Activated B cell treated with CpG ODN at 0.5 μM for 24 hours (primary cell): ENCODE measurements at places on chromosomes 3 and 15.

DNA sequence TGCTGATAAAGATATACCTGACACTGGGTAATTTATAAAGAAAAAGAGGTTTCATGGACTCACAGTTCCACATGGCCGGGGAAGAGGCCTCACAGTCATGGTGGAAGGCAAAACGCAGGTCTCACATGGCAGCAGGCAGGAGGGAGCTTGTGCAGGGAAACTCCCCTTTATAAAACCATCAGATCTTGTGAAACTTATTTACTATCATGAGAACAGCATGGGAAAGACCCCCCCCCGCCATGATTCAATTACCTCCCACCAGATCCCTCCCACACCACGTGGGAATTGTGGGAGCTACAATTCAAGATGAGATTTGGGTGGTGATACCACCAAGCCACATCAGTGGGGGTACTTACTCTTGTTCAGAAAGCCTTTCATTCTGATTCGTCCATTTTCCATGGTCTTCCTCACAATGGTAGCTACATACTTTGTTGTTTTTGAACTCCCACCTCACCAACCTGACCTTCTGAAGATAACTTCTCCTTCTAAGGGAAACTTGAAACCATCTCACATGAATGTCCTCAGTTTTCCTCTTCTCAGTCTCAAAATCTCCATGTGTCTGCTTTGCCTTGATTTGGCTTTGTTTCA is 275.6 kb upstream of the PROK2 start:
- DNase-seq: no peak

- no peak for DNase-seq
Measured at GRCh38 chr3:191641789-191642188, 180.8 kb downstream of the PYDC2 start.

DNA sequence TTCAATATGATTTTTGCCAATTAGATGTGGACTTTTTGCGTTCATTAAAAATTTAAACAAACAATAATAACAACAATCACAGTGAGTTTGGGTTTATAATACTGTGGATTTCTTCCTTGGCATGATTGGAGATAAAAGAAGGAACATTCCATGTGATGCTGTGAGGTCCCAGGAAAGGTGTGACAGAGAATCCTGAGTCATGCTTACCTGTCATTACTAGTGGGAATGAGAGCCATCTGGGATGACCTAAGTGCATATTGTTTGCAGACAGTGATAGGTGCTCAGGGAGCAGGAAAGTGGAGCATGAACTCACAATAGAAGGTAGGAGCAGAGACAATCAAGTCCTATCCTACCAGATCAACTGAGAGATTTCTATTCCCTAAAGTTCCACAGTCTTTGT is 766.5 kb upstream of the CFAP20DC start:
- DNase-seq: no peak

GRCh38 chr15:92845126-92845508 is 55.0 kb upstream of the CHD2 start:
- no peak for DNase-seq

- no peak for DNase-seq
Measured at GRCh38 chr3:61650276-61650675, 88.9 kb downstream of the PTPRG start.

DNA sequence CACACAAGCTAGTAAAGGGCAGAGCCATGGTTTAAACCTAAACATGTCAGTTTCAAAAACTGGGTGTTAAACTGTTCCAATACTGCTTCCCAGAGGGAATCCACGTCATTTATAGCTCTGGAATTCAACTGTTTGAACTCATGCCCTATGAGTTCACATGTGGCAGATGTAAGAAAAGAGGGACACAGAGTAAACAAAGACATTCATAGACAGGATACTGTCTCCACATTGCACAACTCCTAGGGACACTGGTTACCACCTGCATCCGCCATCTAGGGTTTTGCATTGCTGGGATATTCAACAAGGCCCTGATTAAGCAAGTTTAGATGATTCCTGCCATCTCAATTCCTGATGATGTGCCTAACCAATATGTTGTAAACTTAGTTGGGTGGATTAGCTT is 134.1 kb upstream of the COL8A1 start:
- DNase-seq: no peak

GRCh38 chr3:70561796-70562195 is 249.4 kb upstream of the MDFIC2 start:
- DNase-seq: no peak

DNA sequence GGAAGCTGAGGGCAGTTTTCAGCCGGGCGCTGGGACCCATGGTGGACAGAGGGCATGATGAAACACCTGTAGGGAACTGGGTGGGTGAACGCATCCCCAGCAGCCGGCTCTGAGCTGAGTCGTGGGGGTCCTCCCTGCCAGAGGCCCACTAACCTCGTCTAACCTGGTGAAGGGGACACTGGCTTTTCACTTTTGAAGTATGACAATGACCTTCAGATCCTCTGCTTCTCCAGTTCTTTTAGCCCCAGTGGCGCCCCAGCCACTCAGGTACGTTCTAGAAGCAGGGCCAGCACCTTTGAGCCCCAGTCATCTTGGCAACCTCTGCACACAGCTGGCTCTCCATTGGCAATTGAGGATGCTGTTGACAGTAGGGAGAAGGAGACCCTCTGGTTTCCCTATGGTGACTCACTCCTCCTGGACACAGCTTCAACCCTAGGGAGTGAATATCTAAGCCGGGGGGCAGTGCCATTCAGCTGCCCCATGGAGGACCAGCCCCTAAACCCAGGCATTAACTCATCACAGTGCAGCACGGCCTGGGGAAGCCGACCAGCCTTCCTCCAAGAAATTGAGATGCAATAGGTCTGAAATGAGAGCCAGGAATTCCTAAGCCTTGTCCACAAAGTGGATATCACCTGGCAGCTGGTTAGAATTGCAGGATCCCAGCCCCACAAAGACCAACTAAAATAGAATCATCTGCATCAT is 46.1 kb downstream of the CMTM6 start:
- no peak for DNase-seq

- DNase-seq: no peak
Measured at GRCh38 chr3:171311784-171312183, 148.4 kb downstream of the TNIK start.

DNA sequence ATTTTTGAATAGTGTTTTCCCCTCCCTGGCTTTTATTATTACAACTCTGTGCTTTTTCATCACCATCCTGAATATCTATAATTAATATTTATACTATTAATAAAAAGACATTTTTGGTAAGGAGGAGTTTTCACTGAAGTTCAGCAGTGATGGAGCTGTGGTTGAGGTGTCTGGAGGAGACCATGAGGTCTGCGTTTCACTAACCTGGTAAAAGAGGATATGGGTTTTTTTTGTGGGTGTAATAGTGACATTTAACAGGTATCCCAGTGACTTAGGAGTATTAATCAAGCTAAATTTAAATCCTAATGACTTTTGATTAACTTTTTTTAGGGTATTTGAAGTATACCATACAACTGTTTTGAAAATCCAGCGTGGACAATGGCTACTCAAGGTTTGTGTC is 24.4 kb downstream of the CTNNB1 start:
- no peak for DNase-seq

DNA sequence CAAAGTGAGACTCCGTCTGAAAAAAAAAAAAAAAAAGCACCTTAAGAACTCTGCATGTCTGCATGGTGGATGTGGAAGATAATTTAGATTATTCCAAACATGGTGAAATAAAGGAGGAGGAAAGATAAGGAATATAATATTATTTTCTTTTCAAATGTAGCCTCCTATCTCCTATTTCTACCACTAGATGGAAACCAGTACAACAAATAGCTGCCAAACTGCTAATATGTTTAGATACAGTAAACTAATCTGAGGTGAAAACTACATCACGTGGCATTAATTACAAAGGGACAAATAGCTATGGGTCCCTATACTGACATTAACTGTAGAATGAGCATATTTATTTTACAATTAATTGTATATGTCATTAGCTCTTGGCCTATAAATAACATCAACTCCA is 197.8 kb downstream of the TBC1D5 start:
- no peak for DNase-seq

DNA sequence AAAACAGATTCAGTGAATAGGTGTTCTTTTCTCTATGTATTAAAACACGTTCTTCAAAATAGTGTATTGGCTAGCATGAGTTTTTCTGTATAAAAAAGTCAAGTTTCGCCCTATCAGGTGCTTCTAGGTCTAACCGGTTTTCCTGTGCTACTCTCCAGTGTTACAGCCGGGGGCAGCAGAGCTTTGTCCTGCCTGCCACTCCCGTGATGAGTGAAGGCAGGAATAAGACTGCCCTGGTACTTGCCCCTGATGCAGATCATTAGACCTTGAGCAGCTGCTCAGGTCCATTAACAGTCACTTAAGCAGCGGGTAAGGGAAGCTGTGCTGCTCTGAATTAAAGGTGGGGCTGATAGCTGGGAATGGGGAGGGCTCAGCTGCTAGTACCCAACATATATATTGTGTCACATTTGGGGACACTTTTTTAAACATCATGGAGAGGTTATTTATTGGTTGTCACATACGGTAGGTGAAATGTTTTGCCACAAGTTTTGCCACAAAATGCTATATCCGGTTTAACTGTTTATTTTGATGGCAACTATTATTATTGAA is 1.3 kb upstream of the UNC13C start:
- no peak for DNase-seq

- peak; percentile 61 for DNase-seq
Measured at GRCh38 chr15:89776274-89777072, at the start of gene MESP2. Gene MESP2 (plus strand): TSS chr15:89776332. CDS start chr15:89776358, 26 bp downstream.

- no peak for DNase-seq
Measured at GRCh38 chr15:69748576-69749185, 296.1 kb downstream of the RPLP1 start.

DNA sequence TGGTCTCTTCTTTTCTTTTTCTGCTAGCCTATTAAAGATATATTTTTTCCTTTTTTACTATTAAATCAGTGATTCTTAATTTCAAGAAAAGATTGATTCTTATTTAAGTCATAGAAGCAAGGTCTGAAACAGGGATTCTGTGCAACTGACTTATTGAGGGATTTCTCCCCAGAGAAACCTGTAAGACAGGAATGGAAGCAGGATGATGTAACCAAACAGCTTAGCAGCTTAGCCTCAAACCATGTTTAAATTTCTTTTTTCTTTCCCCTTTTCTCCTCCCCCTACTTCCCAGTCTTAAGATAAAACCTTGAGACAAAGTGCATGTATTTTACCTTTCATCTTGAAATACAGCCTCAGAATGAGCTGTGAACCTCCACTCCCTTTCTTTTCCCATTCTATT is 322.8 kb downstream of the NEK10 start:
- DNase-seq: no peak

DNA sequence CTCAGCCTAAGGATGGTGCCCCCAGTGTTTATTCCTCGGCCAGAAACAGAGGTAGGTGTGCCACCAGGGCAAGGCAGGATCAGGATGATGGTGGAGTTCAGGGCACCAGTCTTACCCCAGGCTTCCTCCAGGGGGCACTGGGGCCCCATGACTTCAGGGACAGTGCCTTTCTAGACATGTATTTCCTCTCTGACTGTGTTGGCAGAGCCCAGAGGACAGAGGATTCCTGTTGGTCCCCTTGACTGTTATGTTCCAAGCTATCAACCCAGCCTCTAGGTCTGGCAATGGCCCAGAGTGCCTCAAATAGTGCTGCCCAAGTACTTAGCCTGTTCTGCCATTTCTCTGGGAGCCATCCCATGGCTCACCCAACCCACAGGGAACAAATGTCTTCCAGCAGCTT is 2.8 kb downstream of the HEMK1 start:
- DNase-seq: peak; percentile 70

DNA sequence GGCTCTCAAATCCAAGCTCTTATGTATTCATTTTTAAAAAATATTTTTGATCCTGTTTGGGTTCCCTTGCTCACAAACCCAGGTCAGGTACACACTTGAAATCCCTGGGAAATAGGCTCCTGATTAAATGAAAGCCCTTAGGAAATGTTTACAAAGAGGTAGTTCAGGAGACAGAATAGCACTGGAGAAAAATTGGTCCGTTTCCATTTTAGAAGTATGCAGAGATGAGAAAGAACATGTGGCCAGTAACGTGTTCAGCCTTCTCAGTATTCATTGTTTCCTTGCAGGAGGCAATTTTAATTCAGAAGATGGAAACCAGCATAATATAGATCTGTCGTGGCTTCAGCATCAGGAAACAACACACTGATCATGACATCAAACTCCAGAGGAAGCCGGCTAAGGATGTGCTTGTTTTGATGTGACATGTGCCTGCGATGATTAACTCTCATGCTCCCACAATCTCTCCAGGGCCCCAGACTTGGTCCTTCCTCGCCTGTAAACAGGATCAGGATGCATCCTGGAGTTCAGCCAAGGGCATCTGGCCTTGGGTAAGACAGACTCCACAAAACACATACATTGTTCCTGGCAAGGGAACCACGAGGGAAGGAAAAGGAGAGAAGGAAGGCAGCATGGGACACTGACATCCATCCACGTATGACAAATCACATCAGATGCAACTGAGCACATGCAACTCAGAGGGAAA is 350.5 kb upstream of the THBS1 start:
- DNase-seq: no peak

GRCh38 chr3:189589179-189589569 is 42.0 kb upstream of the TP63 start:
- DNase-seq: no peak

- DNase-seq: no peak
Measured at GRCh38 chr3:77412584-77412983, 372.7 kb downstream of the ROBO2 start.

GRCh38 chr15:92391640-92392039 is 2.0 kb upstream of the ST8SIA2 start:
- DNase-seq: no peak

DNA sequence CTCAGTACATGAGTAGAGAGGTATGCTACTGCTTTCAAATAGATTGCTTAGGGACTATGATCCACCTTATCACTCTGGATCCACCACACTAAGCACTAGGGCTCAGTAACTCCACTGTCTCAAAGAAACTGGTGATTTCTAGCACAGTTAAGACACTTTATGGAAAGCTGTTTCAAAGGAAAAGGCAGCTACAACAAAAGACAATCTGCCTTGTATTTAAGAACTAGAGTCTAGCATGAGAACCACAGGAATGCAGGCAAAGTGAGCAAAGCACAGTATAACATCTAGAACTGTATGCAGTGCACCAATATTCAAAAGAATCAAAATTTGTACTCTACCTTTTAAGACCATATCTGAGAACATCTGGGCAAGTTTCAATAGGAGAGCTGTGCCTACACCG is 17.9 kb downstream of the TFRC start:
- DNase-seq: no peak

DNA sequence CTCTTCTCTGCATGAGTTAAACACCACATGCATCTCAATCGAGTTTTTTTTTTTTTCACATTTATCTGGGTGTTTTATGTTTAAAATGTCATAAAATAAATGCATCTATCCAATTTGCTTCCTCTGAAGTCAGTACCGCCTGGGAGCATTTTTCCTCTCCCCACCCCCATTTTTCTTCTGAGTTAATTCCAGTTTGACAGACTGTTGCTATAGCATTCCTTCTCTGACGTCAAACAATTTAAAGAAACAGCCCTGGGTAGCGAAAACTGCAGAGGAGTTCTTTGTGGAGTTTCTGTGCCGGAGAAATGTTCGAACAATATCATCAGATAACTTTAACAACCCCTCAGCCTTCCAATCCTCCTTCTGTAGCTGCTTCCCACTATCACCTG is 900 bp upstream of the GNB4 start:
- DNase-seq: no peak

- DNase-seq: no peak
Measured at GRCh38 chr3:37135561-37135960, 38.8 kb downstream of the LRRFIP2 start.
